Type B pancreatic cell (in vitro differentiated cells): ENCODE measurements at places on chromosomes 7 and 10.
A peak's percentile ranks its signal among the peaks of the same experiment; 100 is the strongest.

DNA sequence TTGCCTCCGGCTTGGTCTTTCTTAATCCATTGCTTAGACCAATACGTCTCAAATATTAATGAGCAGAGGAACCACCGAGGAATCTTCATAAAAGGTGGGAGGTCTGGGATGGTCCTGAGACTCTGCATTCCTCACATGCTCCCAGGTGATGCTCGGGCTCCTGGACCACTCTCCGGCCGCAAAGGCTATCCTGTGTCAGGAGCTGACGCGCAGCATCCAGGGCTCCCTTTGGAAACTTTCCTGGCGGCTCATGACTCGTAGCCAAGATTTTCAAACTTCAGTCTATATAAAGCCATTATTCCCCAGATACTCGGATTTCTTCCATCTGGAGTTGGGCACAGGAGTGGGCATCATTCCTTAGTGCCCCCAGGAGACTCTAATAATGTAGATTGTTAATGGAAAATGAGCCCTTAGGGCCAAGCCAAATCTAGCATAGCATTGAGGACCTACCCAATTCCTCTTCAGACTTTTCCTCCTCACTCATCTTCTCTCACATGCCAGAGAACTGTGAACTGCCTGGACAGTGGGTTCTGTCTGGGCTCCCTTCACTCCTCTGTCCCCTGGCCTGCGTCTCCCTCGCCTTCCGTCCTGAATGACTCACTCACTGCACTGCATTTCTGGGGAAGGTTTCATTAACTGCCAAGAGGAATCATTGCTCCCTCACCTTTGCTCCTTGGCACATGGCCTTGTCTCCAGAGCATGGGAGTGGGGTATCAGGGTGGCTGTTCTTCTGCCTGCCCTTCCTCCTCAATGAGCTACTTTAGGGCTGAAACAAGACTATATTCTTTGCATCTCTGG, 89.3 kb downstream of the MKI67 start:
- no peak for DNase-seq

DNA sequence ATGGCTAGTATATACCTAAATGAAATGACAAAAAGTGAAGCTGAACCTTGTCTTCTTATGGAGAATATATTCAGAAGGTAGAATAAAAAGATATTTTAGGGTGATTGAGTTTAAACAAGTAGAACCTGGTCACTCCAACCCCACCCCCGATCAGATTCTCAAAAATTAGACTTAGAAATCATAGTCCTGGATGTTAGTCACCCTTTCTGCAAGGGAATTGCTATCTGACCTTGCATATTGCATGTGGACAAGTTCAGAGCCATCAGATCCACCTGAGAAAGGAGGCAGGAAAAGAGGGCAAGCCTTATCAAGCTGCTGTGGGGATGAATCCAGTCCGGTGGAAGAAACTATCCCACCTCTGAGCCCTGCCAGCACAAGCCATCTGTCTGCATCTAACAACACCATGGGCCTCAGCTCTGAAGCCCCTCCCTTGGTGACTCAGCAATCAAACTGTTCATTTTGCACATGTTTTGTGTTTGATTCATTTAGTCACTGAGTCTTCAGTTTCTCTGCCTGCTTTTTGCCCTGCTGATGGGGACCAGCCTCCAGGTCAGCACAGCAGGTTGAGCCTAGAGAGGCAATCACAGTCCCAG, 727.3 kb downstream of the AUTS2 start:
- DNase-seq = no peak

- DNase-seq = no peak
Measured at GRCh38 chr7:81627536-81628287, 142.1 kb downstream of the HGF start.

- DNase-seq = no peak
Measured at GRCh38 chr10:114009281-114009996, 34.2 kb upstream of the ADRB1 start.

- no peak for DNase-seq
Measured at GRCh38 chr10:124541076-124541903, 79.7 kb downstream of the LHPP start.

- no peak for DNase-seq
Measured at GRCh38 chr7:128166603-128167041, 74.5 kb upstream of the LEP start.

DNA sequence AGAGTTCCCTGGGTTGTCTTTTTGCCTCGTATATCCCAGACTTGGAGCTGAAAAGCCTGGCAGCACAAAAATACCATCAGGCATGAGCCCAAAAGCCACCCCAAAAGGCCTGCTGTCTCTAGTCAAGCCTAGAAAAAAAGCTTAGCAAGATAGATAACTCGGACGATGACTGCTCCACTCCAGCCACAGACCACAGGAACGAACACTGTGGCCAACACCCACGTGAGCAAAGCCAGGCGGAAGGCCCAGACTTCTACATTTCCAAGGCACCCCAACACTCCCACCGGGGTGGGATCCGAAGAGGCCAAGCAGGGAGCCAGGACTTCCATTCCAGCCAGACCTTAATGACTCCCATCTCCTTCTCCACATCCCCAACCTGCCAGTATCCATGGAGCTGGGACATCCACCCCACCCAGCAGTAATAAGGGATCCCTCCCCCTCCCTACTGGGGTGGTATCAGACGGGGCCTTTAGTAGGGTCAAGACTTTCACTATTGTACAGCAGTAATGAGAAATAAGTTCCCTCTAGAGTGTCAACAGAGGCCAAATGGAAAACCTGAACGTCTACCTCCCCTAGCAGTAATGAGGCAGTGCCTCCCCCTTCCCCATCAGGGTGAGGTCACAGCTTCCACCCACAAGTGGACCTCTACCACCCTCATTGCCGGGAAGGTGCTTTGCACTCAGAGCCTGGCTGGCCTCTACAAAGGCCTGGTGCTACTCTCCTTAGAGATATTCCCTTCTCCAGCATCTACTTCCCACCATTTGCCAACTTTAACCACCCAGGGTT, 23.0 kb downstream of the PRLHR start:
- peak; percentile 25 for DNase-seq

DNA sequence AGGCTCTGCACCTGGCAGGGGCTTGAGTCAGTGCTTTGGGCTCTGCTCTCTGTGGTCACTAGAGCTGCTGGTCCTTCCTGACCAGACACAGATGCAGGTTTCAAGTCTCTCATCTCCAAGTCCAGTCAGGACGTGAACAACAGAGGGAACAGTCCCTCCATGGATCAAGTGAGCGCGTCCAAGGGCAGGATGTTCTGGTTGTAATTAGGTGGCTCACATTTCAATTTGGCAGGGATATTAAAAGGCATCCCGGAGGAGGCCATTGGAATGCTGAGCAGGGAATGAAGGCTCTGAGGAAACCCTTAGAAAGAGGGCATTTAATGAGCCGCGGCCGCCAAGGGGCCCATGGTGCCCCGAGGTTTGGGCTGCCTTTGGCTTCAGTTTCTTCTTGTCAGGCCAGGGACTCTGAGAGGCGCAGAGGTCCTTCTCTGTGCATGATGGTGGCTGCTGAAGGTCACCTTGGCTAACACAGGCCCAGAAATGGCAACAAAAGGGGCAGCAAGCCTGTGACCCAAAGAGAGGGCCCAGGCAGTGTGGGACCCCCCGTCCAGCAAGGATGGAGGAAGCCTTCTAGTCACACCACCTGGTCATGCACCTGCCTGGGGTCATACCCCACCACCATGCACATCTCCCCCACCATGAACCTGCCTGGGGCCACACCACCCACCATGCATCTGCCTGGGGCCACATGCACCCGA, 30.7 kb upstream of the INPP5A start:
- no peak for DNase-seq

DNA sequence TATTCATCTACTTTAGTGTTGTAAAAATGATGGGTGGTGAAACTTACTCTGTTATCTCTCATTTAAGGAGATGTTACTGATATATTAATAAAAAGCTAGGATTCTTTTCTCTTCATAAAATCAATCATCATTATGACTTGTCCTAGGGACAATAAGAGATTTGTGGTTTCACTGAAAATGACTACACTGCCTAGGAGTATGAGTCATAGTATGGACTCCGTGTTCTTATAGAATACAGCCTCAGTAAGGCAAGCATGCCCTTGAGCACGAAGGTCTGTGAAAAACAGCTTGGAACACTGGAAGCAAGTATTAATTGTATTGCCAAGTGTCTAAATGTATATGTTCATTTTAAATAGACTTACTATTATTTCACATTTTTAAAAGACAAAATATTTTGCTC, 749.2 kb upstream of the PCDH15 start:
- no peak for DNase-seq

- DNase-seq = no peak
Measured at GRCh38 chr10:36494371-36494770, 631.0 kb upstream of the ANKRD30A start.

DNA sequence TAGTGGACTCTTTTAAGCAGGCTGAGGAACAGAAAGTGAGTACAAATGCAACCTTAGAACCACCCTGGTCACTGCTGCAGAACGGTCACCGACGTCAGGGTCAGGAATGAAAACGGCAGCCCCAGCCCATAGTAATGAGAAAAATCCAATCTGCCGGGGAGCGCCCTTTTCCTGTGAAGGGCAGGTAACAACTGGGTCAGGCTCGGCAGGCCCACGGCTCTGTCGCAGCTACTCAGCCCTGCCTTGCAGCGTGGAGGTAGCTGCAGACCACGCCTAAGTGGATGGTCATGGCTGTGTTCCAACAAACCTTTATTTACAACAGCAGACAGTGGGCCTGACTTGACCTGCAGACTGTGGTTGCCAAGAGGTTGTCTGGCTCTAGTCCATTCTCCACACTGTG, 563.2 kb downstream of the DNAJB6 start:
- no peak for DNase-seq

DNA sequence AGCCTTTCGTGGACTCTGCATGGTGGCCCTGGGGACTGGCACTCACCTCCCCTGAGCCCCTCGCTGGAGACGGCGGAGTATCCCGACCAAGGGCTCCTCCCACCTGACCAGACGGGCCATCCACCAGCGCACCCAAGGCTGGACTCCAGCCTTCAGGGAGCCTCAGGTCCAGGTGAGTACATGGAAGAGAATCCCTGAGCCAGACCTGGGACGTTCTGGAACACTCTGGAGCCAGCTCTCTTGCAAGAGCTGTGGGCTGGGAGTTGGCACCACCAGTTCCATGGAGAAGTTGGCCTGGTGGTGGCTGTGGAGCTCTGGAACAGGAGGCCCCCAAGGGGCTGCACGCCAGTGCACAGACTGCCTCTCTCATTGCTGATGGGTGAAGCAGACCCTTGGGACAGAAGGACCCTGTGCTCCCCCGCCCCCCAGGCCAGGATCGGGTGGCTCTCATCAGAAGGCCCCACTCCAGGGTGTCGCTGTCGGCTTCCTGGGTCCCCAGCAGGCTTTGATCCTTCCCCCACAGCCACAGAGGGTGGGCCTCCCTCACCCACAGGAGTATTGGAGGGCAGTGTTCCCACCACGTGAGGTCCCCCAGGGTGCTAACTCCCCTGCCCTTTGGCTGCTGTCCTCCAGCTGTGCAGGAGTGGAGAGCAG, 189.9 kb downstream of the EBF3 start:
- DNase-seq = peak; percentile 64

GRCh38 chr10:78663721-78664120, 405.0 kb upstream of the ZMIZ1 start:
- DNase-seq = no peak

- no peak for DNase-seq
Measured at GRCh38 chr7:50695026-50695425, 87.7 kb downstream of the GRB10 start.

DNA sequence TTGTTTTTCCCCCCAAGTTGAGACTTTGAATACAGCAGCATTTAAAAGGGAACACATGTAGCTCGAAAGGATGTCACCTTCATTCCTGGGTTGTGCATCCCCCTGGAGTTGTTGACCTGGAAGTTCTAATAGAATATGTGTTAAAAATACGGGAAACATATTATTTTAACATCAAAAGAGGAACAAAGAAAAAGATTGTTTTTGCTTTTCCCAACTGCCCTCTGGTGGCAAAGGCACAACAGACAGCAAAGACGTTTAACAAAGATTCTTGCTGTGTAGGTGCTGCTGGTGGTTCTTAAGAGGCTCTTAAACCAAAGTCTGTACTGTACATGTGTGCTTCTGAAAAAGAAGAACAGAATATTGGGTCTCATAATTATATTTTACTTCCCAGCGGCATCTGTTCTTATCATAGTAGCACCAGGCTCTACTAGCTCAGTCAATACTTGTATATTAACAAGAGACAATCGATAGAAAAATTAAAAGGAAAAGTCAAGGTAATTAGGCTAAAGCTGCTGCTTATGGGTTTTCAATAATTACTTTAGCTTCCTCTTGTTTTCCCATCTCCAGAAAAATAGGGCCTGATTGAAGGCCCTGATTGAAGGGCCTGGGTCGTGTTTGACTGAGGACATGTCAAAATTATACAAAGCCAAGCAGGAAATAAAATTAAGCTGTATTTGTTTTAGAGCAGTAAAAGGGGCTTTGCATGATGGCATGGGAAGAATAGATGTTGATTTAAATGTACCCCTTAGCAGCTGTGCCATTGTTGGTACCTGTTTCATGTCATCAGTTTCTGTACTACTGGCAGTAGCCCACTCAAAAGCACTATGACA, 384.2 kb upstream of the LRGUK start:
- no peak for DNase-seq

- no peak for DNase-seq
Measured at GRCh38 chr10:17429490-17429889, 24.9 kb downstream of the ST8SIA6 start.

GRCh38 chr7:116159711-116160110, 50.6 kb upstream of the TES start:
- no peak for DNase-seq

DNA sequence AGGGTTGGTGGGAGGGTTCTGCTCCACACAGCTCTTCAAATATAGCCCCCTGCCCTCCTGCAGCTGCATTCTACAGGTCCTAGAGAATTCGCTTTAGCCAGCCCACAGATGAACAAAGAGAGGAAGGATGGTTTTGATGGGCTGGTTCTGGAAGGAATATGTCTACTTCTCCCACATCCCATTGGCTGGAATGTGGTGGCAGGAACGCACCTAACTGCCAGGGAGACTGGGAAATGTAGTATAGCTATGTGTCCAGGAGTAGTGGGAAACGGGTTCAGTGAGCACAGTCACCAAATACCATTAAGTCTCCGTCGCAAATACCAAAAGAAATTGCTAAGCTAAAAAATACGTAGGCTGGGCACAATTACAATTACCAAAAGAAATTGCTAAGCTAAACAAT, 7.3 kb upstream of the PTER start:
- DNase-seq = no peak

DNA sequence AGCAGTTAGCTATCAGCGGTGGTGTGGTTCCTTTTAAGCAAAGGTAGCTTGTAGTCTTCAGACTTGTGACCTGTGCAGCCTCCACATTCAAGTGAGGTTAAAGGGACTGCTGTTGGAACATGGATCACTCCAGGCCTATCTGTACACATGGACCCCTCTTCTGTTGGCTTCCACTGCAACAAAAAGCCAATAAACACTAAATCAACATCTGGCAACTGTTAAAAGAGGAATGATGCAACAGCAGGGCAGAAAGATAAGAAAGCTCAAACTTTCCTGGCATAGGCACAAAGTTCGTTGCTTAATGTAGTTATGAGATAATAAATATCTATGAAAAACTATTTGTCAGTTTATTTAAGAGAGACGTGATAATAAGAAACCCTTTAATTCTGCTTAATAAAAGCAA, 4.0 kb upstream of the MINPP1 start:
- DNase-seq = no peak
